ENCODE measurements at places on chromosomes 16 and 17.
A peak's percentile ranks its signal among the peaks of the same experiment; 100 is the strongest.

DNA sequence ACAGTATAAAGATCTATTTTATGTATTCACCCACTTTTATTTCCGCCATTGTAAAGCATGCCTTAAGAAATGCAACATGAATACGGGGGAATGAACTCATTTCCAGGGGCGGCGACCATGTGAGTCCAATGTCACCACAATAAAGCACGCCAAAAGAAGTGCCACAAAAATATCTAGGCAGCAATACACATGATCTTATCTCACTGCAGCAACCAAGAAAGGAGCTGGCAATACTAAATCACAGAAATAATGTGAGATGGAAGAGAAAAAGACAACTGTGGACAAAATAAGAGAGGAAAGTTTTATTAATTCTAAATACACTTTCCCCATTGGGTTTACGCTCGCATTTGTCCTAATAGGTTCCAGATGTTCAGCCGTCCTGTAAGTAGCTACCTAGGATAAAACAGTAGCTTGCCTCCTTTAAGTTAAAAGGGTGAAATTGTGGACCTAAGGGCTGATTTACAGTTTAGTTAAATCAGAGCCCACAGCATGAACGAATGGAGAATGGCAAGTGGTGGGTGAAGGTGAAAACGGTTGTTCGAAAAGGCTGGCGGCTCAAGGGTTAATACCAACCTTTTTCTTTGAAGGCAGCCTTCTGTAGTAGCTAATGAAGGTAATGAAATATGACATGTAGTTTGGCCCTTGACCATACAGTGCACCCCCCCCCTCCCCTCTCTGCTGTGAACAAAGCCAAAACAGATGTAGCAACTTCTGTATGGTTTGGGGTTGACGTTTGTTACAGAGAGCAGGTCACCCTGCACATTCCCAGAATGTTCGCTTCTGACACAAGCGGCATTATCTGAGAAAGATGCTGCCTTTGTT is 504.2 kb upstream of the PSMD7 start:
- H3K27ac ChIP-seq: no peak overlapping the region
- no peak overlapping the region for H3K4me3 ChIP-seq
- H3K4me1 ChIP-seq: peaks cover 35% of the 10 kb centered on the region
- no peaks in the 10 kb centered on the region for H3K36me3 ChIP-seq
- H3K27me3 ChIP-seq: no peaks in the 10 kb centered on the region
- DNase-seq: no peak

DNA sequence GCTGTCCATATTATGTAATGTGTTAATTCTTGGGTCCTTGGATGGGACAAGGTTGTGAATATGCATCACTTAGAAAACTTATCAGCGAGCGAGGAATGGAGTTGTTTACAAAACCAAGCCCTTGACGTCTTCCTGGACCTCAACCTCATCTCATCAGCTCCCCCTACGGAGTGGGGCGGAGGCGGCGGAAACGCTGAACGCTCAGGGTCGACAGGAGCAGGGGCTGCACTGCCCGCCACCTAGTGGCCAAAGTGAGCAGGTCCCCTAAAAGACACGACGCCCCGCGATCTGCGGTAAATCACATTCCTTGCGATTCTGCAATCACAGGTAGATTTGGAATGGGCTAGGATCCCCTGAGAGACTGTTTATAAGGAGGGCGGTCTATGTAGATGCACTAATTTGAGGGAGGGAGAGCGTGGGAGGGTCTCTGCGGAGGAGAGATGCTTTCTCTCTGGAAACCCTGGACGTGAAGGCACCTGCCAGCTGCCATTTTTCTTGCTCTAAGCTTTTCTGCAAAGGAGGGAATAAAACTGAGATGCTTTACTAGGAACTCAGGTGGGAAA is 5.4 kb upstream of the ICAM2 start:
- peaks cover 5% of the 10 kb centered on the region for H3K4me1 ChIP-seq
- peak overlapping the region; percentile 44 for H3K4me3 ChIP-seq
- no peaks in the 10 kb centered on the region for H3K27me3 ChIP-seq
- DNase-seq: peak; percentile 19

DNA sequence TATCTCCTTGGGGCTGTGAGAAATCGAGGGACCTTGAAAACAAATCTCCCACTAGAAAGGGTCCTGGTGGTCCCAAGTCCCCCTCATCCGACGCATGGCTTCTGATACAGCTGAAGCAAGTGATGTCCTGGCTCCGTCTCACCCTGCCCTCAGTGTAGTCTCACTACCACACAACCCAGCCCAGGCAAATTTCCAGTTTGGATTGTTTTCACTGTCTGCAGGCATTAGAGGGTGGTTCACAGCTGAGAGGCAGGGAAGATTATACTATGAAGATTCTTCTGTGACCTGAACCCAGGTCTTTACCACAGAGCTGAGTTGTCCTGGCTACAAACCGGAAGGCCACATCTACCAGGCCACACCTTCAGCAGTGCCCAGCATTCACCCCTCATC is 17.7 kb downstream of the ZNHIT3 start:
- H3K27me3 ChIP-seq: no peaks in the 10 kb centered on the region
- H3K27ac ChIP-seq: no peak overlapping the region
- peaks cover 37% of the 10 kb centered on the region for H3K36me3 ChIP-seq
- no peaks in the 10 kb centered on the region for H3K4me1 ChIP-seq

DNA sequence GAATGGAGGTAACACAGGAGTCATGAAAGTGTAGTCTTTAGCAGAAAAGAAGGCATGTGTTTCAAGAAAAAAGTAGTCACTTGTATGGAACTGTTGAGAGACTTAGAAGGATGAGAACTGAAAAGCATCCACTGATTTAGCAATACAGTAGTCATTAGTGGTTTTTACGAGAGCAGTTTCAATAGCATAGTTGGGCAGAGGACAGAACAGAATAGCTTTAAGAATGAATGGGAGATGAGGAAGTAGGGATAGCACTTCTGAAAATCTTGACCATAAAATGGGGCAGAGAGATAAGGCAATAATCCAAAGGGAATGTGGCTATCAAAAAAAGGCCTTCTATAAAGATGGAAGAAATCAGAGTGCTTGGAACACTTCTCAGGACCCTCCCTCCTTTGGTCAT is 64.8 kb upstream of the C17orf78 start:
- no peaks in the 10 kb centered on the region for H3K36me3 ChIP-seq
- no peak for DNase-seq
- no peak overlapping the region for H3K4me3 ChIP-seq
- no peaks in the 10 kb centered on the region for H3K27me3 ChIP-seq

GRCh38 chr17:57536289-57536688 is 208.8 kb downstream of the CCDC182 start:
- no peaks in the 10 kb centered on the region for H3K27me3 ChIP-seq
- no peak overlapping the region for H3K27ac ChIP-seq
- no peak for DNase-seq
- no peaks in the 10 kb centered on the region for H3K36me3 ChIP-seq
- H3K4me1 ChIP-seq: no peaks in the 10 kb centered on the region

DNA sequence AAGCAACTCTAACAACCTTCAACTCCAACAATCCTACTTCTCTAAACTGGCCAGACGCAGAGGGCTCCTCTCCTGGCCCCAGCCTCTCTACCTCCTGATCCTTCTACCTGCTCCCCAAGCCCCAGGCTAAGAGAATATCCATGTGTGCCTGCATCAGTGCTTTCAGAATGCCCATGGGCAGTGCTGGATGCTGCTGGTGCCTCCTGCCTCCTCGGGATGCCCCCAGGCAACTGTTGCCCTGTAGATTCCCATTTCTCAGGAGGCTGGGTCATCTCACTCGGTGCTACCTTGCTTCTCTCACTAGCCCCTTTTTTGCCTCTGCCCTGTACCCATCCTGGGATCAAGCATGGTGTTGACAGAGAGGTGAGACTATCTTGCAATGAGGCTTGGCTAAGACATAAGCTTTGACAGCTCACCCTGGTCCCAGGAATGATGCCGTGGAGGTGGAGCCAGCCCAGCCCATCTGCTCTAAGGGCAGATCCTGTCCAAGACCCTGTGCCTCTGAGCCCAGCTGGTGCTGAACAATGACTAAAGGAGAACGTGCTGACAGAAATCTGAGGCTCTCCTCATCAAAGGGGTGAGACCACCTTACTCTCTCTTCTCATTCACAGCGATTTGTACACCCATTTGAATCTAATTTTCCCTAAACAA is 19.4 kb upstream of the SUPT4H1 start:
- H3K4me1 ChIP-seq: no peaks in the 10 kb centered on the region
- no peak overlapping the region for H3K27ac ChIP-seq
- H3K4me3 ChIP-seq: no peak overlapping the region
- H3K27me3 ChIP-seq: no peaks in the 10 kb centered on the region

DNA sequence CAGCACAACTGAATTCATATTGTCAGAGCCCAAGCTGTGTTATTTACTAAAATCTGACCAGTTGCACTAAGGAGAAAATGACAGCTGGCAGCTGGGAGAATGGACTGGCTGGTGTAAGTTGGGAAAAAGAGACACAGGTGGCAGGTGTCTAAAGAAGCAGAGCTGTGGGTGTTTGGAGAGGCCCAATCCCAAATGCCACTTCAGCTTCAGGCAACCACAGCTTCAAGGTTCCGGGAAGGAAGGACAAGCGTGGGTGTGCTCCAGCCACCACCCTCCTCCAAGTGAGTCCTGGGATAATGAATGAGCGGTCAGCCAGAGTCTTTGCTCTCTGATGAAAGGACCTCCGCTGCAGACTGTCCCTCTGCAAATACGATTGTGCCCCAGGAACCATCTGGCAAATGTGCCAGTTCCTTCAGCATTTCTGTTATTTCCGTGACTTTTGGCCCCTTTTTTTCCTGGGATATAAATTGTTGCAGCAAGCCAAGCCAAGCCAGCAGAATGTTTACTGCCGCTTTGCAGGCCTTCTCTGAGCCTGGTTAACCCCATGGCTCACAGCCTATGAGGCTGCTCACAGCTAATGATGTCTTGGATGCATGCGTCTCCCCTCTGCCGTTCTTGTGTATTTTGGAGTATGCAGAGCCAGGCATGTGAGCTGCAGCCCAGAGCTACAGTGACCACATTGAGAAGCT is 9.5 kb upstream of the RHBDL3 start:
- H3K36me3 ChIP-seq: no peaks in the 10 kb centered on the region
- H3K27ac ChIP-seq: no peak overlapping the region
- H3K4me3 ChIP-seq: no peak overlapping the region

GRCh38 chr17:50647187-50647586 is 12.5 kb downstream of the ABCC3 start:
- H3K4me1 ChIP-seq: no peaks in the 10 kb centered on the region
- no peaks in the 10 kb centered on the region for H3K36me3 ChIP-seq
- no peak for DNase-seq
- H3K4me3 ChIP-seq: no peak overlapping the region
- H3K27ac ChIP-seq: no peak overlapping the region

DNA sequence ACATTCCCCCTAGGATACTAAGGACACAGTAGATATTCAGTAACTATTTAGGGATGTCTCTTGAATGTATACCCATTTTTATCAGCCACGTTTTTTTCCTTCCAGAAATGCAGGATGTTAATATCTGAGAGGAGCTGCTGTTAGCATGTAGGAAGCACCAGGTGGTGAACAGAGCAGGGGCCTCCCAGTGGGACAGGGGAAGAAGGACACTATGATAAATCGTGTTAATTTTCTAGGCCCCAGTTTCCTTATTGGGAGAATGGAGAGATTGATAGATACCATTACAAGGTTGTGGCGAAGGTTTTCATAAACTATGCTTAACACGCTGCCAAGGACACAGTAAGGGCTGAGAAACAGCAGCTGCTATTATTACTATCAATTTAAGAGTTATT is 45.4 kb downstream of the PRSS54 start:
- H3K36me3 ChIP-seq: no peaks in the 10 kb centered on the region
- no peaks in the 10 kb centered on the region for H3K27me3 ChIP-seq
- H3K4me1 ChIP-seq: peaks cover 14% of the 10 kb centered on the region
- DNase-seq: no peak

- no peak overlapping the region for H3K4me3 ChIP-seq
- H3K27ac ChIP-seq: peak overlapping the region; percentile 24
- no peaks in the 10 kb centered on the region for H3K27me3 ChIP-seq
- H3K4me1 ChIP-seq: peaks cover 15% of the 10 kb centered on the region
- peaks cover 18% of the 10 kb centered on the region for H3K36me3 ChIP-seq
- no peak for DNase-seq
These were observed 73.8 kb downstream of the C17orf58 start for GRCh38 chr17:67922503-67922902.

DNA sequence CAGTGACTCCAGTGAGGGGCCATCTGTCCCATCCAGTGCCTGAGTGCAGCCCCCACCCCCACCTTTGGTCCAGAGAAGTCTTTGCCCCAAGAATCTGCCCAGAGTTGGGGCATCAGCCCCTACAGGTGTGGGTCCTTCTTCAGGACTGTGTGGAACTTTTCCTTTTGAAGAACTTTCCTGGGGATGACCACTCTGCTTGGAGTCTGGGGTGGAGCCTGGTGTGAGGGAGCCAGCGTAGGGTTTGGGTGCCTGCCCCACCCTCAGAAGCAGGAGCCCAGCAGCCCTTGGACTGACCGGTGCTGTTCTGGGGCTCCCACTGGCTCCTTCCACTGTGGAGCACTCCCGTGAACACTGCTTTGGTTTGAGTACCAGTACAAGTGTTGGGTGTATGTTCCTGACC is 19.3 kb downstream of the MPRIP start:
- H3K4me3 ChIP-seq: no peak overlapping the region
- no peak for DNase-seq
- no peaks in the 10 kb centered on the region for H3K27me3 ChIP-seq
- H3K4me1 ChIP-seq: peaks cover 40% of the 10 kb centered on the region
- no peak overlapping the region for H3K27ac ChIP-seq

- H3K4me3 ChIP-seq: no peak overlapping the region
- H3K36me3 ChIP-seq: no peaks in the 10 kb centered on the region
- no peak overlapping the region for H3K27ac ChIP-seq
- H3K27me3 ChIP-seq: no peaks in the 10 kb centered on the region
- DNase-seq: no peak
- H3K4me1 ChIP-seq: no peaks in the 10 kb centered on the region
These were observed 317.7 kb downstream of the MAF start for GRCh38 chr16:79282806-79283205.

DNA sequence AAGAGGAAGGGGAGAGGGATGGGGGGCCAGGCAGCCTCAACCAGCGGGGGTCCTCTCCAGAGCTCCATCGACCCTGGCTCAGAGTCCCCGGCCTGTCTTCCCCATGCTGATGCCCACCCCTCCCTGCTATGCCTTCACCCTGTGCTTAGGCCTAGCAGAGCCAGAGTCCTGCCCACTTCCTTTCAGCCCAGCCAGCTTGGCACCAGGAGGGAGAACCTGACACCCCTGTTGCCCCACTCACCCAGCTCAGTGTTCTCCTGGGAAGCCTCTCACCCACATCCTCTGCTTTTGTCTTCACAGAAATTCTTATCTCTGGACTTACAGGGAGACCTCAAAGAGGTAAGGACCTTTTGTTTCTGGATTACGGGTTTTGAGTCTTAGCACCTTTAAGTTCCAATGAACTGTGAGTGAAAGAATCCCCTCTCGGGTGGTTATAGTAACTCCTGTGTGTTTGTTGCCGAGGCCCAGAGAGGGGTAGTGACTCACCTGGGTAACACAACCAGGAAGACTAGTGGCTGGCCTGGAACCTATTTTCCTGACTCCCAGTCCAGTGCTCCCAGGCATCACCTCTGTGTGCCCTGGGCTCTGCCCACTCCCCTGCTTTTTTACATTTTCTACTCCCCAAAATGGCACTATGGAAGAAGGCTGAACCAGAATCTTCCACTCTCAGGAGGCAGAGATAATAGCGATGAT is 53.3 kb downstream of the CES1 start:
- DNase-seq: no peak
- no peaks in the 10 kb centered on the region for H3K36me3 ChIP-seq
- no peak overlapping the region for H3K4me3 ChIP-seq
- H3K27ac ChIP-seq: no peak overlapping the region
- no peaks in the 10 kb centered on the region for H3K27me3 ChIP-seq

- no peaks in the 10 kb centered on the region for H3K36me3 ChIP-seq
- no peak overlapping the region for H3K4me3 ChIP-seq
- H3K27ac ChIP-seq: no peak overlapping the region
- H3K4me1 ChIP-seq: no peaks in the 10 kb centered on the region
- DNase-seq: no peak
- no peaks in the 10 kb centered on the region for H3K27me3 ChIP-seq
These were observed 367.5 kb downstream of the CPPED1 start for GRCh38 chr16:12436201-12436657.

Measured in thoracic aorta (tissue), 2 donors.